Kidney glomerular epithelial cell (primary cell): ENCODE measurements at places on chromosomes 12 and 14.

DNA sequence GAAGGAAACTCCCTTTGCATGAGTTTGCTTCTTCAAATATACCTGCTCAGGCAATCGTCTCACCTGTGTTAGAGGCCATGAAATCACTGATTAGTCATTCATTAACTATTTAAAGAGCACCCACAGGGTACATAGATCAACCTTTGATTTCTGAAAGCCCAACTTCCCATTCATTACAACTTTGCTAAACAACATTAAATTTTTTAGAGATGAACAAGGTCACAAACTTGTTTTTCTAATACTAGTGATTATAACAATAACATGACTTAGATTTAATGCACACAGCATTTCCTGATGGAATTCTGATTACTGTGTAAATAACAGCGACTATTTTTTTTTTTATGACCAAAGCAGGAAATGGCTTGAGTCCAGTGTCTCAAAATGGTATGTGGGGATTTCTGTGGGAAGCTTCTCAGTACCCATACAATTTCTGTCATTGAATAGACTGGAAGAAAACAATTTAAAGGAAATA is 5.4 kb upstream of the ERO1A start:
- DNase-seq = no peak

DNA sequence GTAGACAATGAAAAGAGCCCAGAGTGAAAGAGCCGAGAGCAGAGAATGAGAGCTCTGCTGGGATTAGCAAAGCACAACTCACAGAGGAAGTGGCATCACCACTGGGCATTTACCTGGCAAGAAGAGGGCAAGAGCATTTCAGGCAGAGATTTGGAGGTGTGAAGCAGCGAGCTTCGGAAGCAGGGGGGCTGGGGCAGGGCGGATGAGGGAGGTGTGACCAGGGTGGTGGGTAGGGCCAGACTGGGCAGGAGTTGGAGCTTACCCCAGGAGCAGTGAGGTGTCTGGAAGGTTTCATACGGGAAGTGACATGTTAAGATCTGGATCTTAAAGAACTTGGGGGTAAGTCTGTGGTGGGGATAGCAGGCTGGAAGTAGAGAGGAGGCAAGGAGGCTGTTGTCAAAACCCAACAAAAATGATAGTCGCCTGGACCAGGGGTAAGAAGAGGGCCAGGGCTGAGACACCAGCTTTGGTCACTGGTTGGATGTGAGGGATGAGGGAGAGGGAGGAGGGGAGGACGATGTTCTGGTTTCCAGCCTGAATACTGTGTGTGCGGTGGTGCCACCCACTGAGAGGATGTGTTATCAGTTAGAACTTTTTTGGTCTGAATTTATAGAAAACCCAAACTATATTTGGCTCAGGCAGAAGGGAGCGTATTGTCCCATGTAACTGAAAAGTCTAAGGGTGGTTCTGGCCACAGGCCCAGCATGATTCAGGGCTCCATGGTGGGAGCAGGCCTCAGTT is 5.2 kb downstream of the SMIM41 start:
- DNase-seq = no peak

DNA sequence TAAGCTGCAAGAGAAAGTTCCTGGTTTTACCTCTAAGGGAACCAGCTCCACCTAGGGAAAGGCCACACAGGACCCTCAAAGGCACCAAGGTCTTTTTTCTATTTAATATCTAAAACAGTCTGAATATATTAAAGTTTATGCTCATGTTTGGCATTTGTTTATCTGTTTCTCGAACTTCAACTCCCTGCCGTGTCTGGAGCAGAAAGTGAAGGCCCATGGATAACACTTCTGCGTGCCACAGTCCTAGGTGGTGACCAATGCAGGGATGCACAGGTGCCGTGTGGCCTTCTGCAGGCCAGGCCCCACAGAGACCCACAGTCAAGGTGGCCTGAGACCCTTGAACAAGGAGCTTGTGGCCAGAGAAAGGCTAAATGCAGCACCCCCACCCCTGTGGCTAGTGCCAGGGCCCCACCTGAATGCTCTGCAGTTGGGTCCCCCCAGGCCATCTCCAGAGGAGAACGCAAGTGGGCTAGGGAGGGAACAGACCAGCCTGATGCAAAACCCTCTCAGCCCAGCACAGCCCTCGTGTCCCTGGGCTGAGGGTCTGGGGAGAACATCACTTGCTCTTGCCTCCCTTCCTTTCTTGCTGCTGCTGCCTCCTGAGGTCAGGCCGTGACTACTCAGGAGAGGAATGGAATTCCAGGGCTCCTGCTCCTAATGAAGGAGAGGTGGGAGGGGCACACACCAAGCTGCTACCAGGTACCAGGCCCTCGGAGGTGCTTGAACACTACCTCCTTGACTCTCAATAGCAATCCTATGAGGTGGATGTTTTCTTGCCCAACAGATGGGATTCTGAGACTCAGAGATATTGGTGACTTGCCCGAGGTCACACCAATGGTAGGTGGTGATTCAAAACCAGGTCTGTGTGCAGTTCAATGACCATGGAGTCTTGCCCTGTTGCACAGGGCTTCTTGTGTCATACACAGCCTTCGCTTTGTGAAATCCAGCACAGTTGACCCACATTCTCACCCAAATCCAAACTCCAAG is 45.4 kb downstream of the PSMA6 start:
- DNase-seq = peak; percentile 38

DNA sequence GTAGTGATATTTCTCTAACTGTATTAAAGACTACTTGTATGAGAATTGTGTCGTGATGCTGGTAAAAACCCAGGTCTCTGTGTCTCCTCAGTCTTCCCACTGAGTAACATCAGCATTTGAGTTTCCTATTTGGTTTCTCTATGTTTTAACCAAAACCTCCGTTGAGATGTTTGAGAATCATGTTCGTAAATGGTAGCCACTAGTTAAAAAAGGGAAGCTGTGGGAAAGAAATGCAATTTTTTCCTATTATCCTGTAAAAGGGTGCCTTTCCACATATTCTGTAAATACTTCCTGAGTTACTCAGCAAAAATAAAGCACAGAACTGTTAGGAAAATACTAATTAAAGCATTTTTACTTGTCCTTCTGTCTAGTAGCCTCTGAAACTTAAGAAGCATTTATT is 7.0 kb downstream of the CLEC1B start:
- DNase-seq = no peak

DNA sequence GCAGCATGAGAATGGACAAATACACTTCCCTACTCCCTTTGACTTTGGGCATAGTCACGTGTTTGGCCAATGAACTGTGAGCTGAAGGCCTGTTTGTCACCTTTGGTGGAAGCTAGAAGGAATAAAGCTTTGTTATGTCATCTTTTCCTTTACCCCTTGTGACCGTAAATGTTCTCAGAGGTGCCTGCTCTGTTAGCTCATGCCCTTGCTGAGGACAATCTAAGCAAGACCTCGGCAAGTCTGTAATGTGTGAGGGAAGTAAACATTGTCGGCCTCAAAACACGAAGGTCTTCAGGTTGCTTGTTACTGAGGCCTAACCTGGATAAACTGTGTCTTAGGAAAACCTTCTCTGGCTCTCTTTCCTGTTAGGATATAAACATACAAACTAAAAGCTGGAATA is 354.2 kb downstream of the TMEM132D start:
- no peak for DNase-seq
